ENCODE measurements at places on chromosomes 11 and 22. TPM values are rescaled to one million over a fixed set of nuclear protein-coding genes. Genes with fewer than 3 reads are reported as not detected.

MAP6 gene
- total RNA-seq, result 24.9 TPM

TMPRSS6 gene
- not detected for total RNA-seq

SLC25A18 gene
- total RNA-seq, result 9.1 TPM

ALG12 gene
- total RNA-seq, result 23.9 TPM

PACSIN3 gene
- 56.0 TPM for total RNA-seq

PRG3 gene
- total RNA-seq, result not detected

CCDC87 gene
- 0.16 TPM for total RNA-seq

NEFH gene
- 1.2 TPM for total RNA-seq

PRR33 gene
- total RNA-seq, result not detected

DNHD1 gene
- 29.9 TPM for total RNA-seq

TEX54 gene
- total RNA-seq, result not detected

RIMBP3C gene
- total RNA-seq, result not detected

PDGFD gene
- 7.9 TPM for total RNA-seq

SYNGR1 gene
- total RNA-seq, result 14.5 TPM

OR5A1 gene
- total RNA-seq, result not detected

RFPL1 gene
- total RNA-seq, result not detected

FXYD6 gene
- 305 TPM for total RNA-seq

P4HA3 gene
- 0.82 TPM for total RNA-seq

PLAAT2 gene
- 0.71 TPM for total RNA-seq

DCDC1 gene
- total RNA-seq, result 0.33 TPM

KRTAP5-1 gene
- total RNA-seq, result not detected

TMEM126A gene
- 21.0 TPM for total RNA-seq

CARD16 gene
- 5.1 TPM for total RNA-seq

MFRP gene
- not detected for total RNA-seq

MS4A7 gene
- total RNA-seq, result 26.1 TPM

MLC1 gene
- total RNA-seq, result 0.14 TPM

BARX2 gene
- not detected for total RNA-seq

INPP5J gene
- total RNA-seq, result 1.1 TPM

MARK2 gene
- total RNA-seq, result 17.5 TPM

MPST gene
- total RNA-seq, result 143 TPM

LGR4 gene
- 29.9 TPM for total RNA-seq

PATE4 gene
- total RNA-seq, result not detected

CEP126 gene
- 15.5 TPM for total RNA-seq

CCDC73 gene
- total RNA-seq, result not detected

LAYN gene
- 48.5 TPM for total RNA-seq

TNKS1BP1 gene
- 51.2 TPM for total RNA-seq

RGL4 gene
- not detected for total RNA-seq

TCN2 gene
- total RNA-seq, result 45.7 TPM

AQP11 gene
- 0.66 TPM for total RNA-seq

OR5B21 gene
- not detected for total RNA-seq

DYNC2H1 gene
- 22.5 TPM for total RNA-seq

P2RY2 gene
- total RNA-seq, result not detected

MRGPRF gene
- 143 TPM for total RNA-seq

HBG1 gene
- total RNA-seq, result not detected

GNAZ gene
- total RNA-seq, result 24.0 TPM

CNGA4 gene
- 0.55 TPM for total RNA-seq

CSRP3 gene
- not detected for total RNA-seq

OR5P2 gene
- not detected for total RNA-seq

CCDC157 gene
- total RNA-seq, result 2.0 TPM

OR4A47 gene
- not detected for total RNA-seq

APOBEC3G gene
- 17.9 TPM for total RNA-seq

GSTT2B gene
- 0.71 TPM for total RNA-seq
